Bone marrow (tissue), 2 donors: ENCODE measurements at places on chromosomes 6 and 20.

DNA sequence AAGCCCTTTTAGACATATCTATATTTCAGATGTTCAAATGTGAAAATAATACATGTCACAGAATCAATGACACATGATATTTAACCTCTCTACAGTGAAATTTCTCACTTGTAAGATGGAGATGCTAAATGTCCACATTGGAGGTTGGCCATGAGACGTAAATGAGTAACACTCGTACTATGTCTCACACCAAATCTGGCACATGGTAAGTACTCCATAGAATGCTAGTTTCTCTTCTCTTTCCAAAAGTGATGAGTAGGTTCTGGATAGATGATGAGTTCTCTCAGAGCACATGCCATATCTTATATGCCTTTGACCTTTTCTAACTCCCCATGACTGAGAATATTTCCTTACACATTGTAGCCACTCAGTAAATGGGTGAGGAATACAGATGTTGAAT, 17.7 kb downstream of the GFOD1 start:
- DNase-seq: no peak

GRCh38 chr6:33254591-33254990, 17.1 kb downstream of the VPS52 start:
- DNase-seq: no peak

GRCh38 chr20:18003897-18004296, 35.1 kb downstream of the MGME1 start:
- no peak for DNase-seq

DNA sequence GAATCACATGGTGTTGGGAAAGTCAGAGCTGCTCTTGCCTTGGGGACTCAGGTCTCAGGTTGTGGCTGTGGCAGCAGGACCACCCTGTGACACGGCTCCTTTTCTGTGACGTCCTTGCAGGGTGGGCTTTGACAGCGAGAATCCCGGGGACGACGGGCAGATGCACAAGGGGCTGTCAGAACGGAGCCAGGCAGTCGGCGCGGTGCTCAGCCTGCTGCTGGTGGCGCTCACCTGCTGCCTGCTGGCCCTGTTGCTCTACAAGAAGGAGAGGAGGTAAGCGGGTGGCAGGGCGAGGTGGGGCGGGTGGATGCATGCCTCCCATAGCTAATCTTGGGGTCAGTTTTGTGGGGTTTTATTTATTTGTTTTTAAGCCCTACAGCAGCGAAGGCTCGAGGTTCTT, 19.2 kb upstream of the SLC22A1 start:
- DNase-seq: no peak

DNA sequence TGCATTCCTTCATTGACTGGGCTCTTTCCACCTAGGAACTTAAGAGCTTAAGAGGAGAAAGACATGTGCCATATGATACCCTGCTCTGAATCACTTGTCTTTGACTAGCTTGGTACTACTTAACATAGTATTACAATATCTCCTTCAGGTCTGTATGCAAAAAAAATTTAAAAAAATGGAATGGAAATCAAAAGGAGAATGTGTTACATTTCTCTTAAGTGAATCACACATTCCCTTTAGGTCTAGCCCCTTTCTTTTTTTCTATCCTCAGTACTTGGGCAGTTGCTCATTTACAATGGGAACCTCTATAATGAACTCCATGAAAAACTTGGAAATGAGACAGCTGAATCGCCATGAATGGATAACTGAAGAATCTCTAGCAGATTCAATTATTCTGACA, 53.8 kb downstream of the SLC35F1 start:
- DNase-seq: no peak

GRCh38 chr6:25066593-25066992, 130.8 kb upstream of the RIPOR2 start:
- DNase-seq: no peak

- DNase-seq: no peak
These were observed 13.1 kb downstream of the JAG1 start for GRCh38 chr20:10660661-10661060.

DNA sequence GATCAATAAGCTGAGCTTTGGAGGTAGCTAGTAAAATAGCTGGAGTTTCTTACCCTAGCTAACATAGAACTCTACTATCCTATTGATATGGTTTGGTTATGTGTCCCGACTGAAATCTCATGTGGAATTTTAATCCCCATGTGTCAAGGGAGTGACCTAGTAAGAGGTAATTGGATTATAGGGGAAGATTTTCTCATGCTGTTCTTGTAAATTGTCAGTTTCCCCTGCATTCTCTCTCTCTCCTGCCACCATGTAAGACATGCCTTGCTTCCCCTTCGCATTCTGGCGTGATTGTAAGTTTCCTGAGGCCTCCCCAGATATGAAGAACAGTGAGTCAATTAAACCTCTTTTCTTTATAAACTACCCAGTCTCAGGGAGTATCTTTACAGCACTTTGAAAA, 24.6 kb upstream of the SYNE1 start:
- no peak for DNase-seq

DNA sequence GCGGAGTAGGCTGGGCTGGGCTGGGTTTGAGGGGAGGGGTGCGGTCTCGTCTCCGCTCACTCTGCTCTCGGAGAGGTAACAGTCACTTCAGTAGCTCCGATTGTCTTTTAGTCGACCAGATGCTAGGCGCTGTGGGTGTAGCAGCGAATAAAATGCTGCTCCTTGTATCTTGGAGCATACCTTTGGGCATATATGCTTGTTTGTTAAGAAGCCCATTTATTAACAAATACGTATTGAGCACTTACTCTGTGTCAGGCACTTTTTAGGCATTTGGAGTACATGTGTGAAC, 545 bp downstream of the ACTR5 start:
- no peak for DNase-seq

DNA sequence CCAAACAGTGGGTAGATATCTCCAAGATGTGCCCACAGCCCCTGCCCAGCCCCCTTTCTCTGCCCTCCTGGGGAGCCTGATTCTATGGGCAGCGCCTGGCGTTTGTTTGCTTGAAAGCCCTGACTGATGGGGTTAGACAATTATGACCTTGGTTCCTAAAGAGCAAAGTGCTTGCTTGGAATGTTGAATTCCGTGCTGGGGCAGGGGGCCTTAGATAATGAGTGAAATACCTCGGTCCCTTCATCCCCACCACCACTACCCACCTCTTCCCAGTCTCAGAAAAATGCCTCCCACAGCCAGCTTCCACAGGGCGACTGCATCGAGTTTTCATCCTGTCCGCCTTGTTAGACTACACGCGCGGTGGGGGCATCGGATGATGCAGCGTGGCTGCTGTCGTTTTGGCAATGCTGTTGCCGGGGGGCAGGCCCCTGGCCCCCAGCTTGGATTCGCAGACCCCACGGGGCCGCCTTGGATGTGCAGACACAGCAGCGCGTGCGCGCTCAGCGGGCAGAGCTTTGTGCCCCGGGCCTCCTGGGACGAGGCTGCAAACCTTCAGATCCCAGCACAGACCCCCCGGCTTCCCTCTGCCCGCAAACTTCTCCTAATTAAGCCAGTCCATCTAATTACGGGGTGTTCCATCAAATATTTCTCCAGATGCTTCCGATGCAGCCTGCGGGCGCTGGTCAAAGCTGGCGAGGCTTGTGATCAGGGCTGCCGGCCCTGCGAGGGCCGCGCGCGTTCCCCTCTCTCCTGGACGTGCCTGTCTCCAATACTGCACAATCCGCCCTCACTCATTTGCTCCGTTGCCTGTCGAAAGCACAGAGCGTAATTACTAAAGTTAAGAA, 86.1 kb downstream of the LINC00237 start:
- DNase-seq: no peak

- DNase-seq: no peak
These were observed 203.8 kb upstream of the MAP3K7 start for GRCh38 chr6:90790696-90791095.

- DNase-seq: peak; percentile 14
These were observed 18.5 kb downstream of the SNRPB start for GRCh38 chr20:2451939-2452732.

GRCh38 chr6:25181923-25182322, 97.3 kb upstream of the CARMIL1 start:
- peak; percentile 2 for DNase-seq

DNA sequence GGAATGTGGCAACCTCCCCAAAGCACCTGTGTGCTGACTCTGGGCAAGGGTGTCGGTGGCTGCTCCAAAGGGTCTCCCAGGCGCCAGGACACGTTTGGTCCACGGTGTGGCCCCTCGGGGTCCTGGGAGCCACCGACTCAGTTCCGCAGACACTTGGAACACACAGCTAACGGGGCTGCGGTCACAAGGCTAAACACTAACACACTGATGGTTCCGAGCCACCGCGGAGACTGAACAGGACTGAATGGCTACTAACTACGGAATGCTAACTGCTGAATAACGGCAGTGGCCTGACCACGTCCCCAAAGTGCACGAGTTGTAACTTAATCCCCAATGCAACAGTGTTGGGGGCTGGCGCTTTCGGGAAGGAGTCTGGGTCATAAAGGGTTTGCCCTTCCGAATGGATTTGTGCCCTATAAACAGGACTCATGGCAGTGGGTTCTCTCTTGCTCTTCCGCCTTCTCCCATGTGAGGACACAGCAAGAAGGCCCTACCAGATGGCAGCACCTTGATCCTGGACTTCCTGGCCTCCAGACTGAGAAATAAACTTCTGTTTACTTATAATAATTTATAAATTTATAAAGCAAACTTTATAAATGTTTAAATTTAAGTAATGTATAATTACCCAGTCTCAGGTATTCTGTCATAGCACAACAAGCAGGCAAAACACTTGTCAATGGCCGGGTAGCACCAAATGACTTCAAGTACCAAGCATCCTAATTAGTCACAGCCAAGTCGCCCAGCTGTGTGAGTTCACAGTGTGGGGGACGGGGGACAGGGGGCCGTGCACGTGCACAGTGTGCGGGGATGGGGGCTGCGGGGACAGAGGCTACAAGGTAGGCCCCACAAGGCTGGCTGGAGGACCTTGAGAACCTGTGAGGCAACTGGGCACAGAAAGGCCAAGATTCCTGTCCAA, 2.3 kb upstream of the EEF1A2 start:
- DNase-seq: no peak

- DNase-seq: no peak
These were observed 87.2 kb downstream of the PRDM1 start for GRCh38 chr6:106173124-106173879.

- no peak for DNase-seq
These were observed 431.5 kb downstream of the HACE1 start for GRCh38 chr6:104428184-104428583.

- no peak for DNase-seq
These were observed 107.5 kb upstream of the TBX18 start for GRCh38 chr6:84871925-84872324.

- peak; percentile 80 for DNase-seq
These were observed 67.1 kb upstream of the DUSP22 start for GRCh38 chr6:225121-225721.

DNA sequence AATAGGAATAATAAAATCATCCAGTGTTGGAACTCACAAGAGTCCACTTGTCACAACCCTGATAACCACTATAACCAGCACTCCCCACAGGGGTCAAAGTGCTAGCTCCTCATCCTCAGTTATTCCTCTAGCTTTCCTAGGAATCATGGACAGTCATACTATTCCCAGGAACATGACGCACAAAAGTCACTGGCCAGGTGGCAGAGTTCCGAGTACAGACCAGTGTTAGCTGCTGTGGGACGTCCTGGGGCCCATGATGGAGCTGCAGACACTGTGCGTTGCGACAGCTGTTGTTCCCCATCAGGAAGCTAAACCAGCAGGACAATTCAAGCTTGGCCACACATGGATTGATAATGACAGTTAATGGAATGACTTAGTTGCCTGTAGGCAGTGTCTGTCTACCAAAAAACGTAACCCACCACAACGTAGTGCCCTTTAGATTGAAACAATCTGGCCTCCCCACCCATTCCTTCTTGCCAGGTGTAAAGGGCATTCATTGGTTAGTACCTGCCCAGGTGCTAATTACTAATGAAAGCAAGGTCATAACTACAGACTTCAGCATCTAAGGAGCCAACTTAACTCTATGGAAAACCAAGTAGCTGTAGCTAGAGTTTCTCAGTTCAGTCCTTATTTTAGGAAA, 17.4 kb downstream of the EZR start:
- no peak for DNase-seq

GRCh38 chr20:61913423-61914225, 152.1 kb downstream of the TAF4 start:
- no peak for DNase-seq

DNA sequence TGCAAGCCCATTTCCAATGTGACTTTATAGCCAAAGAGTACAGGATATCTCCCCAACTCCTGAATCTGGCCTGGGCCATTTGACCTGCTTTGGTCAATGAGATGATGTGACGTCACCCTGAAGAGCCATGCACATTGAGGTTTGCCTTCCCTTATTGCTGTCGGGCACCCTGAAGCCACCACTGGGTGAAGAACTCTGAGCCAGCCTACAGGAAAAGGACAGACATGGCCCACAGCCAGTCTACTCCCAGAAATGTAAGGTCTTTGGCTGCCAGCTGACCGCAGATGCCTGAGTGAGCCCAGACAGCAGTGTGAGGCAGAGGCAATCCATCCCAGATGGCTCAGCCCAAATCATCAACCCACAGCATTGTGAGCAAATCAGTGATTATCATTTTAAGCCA, 3.7 kb upstream of the SYNDIG1 start:
- no peak for DNase-seq

GRCh38 chr20:49595811-49596561, 28.0 kb upstream of the PTGIS start:
- peak; percentile 39 for DNase-seq

GRCh38 chr6:143754204-143754603, 76.4 kb downstream of the PHACTR2 start:
- DNase-seq: no peak
